Stimulated activated CD4-positive, alpha-beta T cell treated with anti-CD3 and anti-CD28 coated beads, TNF-alpha, amount 100 ng/mL, for 48 hours (primary cell): ENCODE measurements at places on chromosomes 5 and 9.

GRCh38 chr5:136330353-136331038, 34.8 kb downstream of the TRPC7 start:
- no peak for DNase-seq

DNA sequence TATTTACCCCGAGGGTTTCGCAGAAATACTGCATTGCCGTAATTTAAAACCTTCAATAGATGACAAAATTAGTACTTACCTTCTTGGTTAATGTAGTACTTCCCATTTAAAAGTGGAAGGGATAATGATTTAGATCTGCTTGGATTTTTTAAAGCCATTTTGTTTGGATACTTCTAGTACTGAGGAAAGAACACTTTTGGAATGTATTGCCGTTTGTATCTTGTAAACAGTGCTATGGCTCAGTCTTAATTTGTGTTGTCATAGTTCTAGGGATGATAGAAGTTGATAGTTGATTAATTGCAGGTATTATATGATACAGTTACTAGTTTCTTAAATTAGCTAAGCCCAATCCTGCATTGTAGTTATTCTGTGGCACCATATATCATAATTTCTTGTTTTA, 33.1 kb downstream of the TNPO1 start:
- DNase-seq: no peak

GRCh38 chr9:17695482-17695881, 116.6 kb downstream of the SH3GL2 start:
- DNase-seq: no peak

GRCh38 chr9:18421391-18421790, 52.6 kb upstream of the ADAMTSL1 start:
- DNase-seq: no peak
